Thyroid gland (tissue), 4 donors: ENCODE measurements at places on chromosomes 1 and 21. TPM values are rescaled to one million over a fixed set of nuclear protein-coding genes. Genes with fewer than 3 reads are reported as not detected.

Gene TCHH
- total RNA-seq = 0.11 TPM

Gene NKAIN1
- total RNA-seq = not detected

Gene OXCT2
- total RNA-seq = 8.2 TPM

Gene GPR25
- not detected for total RNA-seq

Gene TFF2
- 14.3 TPM for total RNA-seq

Gene CFAP107
- not detected for total RNA-seq

Gene HCRTR1
- 5.6 TPM for total RNA-seq

Gene VASH2
- 0.81 TPM for total RNA-seq

Gene CYP4Z1
- 0.39 TPM for total RNA-seq

Gene ESRRG
- total RNA-seq = 24.8 TPM

Gene LHX8
- total RNA-seq = 0.22 TPM

Gene S100A8
- total RNA-seq = not detected

Gene IRF6
- total RNA-seq = 30.5 TPM

Gene KCNQ4
- total RNA-seq = 0.39 TPM

Gene TMPRSS3
- total RNA-seq = 5.0 TPM

Gene OR1C1
- not detected for total RNA-seq

DNA sequence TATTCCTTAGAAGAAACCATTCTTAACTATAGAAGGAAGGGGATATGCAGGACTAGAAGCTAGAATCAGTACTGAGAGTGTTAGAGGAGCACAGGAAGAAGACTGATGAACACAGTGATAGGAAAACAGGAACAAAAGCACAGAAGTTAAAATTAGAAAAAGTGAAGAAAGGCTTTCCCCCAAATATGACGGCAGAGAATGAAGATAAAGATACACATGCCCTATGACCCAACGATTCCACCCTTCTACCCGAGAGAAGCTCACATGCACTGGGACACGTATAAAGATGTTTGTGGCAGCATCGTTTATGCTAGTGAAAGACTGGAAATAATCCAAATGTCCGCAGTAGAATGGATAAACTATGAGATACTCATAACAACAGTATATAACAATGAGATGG is 74.2 kb downstream of the DTL start:
- DNase-seq = no peak

GRCh38 chr21:34907461-34908418 is 141.4 kb downstream of the RUNX1 start:
- DNase-seq = no peak

DNA sequence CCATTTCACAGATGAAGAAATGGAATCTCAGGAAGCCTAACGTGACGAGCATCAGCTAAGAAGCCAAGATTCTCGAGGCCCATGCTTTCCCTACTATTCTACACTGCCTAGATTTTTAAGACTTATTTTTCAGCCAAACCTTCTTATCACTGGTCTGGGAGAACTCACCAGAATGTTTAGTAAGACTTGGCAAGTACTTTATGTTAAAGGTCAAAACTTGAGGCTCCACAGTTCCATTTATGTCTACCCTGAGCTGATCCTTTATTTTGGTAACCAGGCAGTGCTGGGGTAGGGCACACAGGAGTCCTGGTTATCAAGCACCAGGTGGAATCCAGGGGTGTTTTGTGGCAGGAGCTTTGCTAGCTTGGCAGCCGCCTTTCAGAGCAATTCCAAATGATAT is 16.8 kb downstream of the PLXNA2 start:
- DNase-seq = no peak

GRCh38 chr1:12339396-12339795 is 109.6 kb downstream of the VPS13D start:
- no peak for DNase-seq

- DNase-seq = no peak
These were observed 20.2 kb downstream of the KIF17 start for GRCh38 chr1:20697563-20697962.

DNA sequence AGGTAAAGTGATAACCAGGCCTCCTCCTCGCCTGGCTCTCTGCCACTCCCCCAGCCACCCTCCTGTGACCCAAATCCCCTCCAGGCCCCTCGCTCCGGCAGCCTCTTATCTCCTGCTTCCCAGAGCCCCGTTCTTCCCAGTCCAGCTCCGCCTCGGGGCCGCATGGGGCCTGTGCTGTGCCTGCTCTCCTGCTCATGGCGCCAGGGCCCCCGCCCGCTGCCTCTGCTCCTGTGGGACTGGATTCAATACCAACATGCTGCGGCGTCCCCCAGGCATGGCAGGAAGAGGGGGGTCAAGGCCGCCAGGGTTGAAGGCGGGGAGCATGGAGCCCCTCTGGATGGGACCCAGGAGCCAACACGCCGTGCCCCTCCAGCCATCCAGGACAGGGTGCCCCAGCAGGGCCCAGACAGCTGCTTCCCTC is 213.0 kb upstream of the VAMP3 start:
- no peak for DNase-seq

DNA sequence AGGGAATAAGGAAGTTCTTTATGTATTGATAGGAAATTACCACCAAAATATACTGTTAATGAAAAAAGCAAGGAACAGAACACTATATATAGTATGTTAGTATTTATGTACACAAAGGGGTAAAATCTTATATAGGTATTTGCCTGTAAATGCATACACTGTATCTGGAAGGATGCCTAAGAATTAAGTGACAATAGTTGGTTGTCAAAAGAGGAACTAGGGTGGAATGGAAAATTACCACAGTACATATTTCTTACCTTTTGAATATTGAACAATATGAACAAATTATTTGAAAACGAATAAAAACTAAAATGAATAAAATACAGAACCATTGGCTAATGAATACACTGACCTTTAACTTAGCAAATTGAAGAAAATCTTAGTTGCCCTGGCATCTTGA is 13.6 kb downstream of the ARPC5 start:
- DNase-seq = no peak

DNA sequence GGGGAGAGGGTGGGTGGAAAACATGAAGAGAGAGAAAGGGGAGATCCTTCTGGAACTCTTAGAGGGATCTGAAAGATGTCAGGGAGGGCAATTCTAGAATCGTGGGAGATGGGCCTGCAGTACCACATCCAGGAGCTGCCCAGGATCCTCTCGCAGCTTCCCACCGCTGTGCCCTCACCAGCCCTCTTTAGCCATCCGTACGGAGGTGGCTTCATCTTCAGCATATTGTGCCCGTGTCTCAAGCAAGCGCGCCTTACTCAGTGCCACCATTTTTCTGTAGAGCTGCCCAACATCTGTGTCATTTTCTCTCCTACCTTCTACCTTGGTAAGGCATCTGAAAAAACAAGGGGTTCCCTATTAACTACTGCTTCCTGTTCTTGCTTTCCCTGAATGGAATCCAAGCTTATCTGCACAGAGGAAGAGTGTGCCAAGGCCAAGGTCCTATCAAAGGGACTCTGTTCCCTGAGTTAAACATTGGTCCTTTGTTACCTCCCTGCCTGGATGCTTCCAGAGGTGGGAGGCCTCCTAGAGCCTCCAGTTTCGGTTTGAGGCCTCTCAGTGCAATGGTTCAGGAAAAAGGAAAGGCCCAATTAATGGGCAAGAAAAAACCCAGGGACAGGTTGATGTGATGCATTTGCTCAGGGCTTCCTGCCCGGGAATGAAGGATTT is 23.2 kb downstream of the C1orf116 start:
- DNase-seq = no peak

GRCh38 chr1:241762713-241763339 is 85.2 kb upstream of the EXO1 start:
- no peak for DNase-seq

DNA sequence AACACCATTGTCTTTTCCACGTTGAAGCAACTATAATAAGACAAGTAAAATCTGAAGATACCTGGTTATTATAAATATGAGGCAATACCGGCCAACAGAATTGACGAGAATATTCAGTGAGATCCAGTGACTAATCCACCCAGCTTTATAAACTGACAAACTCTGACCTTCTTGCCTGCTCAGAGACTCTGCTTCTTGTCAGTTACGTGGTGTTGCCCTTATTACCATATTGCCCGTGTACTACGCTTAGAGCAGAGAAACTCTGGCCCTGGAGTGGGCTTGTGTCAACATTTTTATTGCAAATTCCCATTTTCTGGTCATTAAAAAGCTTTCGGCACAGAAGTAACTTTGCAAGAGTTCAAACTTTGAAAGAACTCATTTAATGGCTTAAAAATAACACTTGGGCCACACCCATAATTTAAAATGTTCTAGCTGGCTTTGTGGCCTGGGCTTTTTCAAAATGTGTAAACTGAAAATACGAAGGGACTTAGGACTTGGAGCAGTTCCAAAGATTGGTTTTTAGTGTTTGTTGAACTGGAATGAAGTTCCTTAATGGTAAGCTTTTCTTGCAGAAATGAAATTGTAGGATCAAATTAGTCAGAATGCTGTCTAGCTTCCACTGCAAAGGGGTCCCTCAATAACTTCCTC is 266.2 kb downstream of the LMO4 start:
- DNase-seq = peak; percentile 37

GRCh38 chr1:239785576-239785975 is 306.1 kb upstream of the FMN2 start:
- DNase-seq = no peak

DNA sequence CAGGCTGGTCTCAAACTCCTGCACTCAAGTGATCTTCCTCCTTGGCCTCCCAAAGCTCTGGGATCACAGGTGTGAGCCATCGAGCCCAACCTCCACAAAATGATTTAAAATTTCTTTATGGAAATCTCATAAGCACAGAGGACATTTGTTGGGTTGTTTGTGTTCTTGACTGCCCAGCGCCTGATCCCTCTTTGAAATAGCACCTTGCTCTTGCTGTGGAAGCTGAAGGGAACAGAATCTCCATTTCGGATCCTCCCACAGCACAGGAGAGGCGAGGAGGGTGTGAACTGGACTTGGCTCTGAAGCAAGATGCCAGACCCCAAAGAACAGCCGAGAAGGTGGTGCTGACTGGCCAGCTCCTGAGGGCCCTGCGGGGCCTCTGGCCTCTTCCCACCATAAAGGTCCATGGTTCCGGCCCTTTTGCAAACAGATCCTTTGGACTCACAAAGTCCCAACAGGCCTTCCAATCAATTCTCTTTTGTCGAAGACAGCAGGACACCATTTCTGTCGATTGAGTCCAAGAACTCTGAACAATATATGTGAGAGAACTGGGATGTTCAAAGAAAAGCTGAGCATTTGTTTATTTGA is 45.6 kb upstream of the COA6 start:
- no peak for DNase-seq

DNA sequence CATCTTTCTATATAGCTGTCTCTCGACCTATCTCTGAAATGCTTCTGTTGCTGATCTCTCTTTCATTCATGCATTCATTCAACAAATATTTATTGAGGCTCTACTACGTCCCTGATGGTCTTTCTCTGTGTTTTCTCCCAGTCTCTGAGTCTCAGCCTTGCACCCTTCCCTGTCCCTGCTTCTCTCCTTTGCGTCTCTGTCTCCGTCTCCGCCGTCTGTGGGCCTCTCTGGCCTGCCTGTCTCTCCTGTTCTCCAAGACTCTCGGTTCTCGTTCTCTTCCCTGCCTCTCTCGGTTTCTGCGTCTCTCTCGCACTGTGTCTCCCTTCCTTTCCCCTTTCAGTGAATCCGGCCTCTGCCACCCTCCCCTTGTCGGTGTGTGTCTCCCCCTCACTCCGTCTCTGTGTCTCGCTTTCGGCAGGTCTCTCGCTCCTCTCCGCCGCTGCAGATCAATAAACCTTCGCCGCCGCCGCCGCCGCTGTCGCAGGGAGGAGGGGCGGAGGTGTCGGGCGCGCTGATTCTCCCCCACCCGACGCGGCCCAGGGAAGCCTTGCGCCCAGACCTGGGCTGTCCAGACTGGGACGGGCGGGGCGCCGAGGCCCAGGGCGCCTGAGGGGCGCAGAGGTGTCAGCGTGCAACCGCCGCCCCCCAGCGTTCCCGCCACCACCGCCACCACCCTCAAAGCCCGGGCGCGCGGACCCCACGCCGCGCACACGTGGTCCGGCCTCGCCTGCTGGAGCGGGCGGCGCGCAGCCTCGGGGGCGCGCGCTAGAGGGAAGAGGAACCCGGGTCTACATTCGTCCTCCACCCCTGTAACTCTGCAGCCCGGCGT is 3.0 kb downstream of the EFNA3 start:
- no peak for DNase-seq

- DNase-seq = no peak
These were observed 40.2 kb downstream of the HMCN1 start for GRCh38 chr1:185774394-185774793.

DNA sequence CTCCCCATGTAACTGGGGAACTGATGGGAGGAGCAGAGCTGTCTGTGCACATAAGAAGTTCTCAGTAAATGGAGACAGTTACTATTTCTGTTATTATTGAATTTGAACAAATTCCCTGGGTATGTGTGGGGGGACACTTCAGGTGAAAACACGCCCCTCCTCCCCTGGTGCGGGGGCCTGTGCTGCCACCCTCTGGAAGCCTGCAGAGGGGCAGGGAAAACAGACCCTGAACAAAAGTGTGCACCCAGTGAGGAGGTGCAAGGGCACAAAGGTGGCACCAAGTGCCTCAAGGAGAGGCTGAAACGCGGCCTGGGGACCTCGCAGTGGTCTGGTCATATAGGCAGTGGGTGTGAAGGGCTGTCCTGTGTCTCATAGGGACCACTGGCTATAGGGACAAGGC is 18.2 kb upstream of the NADK start:
- DNase-seq = no peak

- DNase-seq = no peak
These were observed 35.5 kb downstream of the SETD4 start for GRCh38 chr21:36024782-36025181.

GRCh38 chr21:38228537-38228936 is 28.3 kb upstream of the KCNJ15 start:
- DNase-seq = no peak

DNA sequence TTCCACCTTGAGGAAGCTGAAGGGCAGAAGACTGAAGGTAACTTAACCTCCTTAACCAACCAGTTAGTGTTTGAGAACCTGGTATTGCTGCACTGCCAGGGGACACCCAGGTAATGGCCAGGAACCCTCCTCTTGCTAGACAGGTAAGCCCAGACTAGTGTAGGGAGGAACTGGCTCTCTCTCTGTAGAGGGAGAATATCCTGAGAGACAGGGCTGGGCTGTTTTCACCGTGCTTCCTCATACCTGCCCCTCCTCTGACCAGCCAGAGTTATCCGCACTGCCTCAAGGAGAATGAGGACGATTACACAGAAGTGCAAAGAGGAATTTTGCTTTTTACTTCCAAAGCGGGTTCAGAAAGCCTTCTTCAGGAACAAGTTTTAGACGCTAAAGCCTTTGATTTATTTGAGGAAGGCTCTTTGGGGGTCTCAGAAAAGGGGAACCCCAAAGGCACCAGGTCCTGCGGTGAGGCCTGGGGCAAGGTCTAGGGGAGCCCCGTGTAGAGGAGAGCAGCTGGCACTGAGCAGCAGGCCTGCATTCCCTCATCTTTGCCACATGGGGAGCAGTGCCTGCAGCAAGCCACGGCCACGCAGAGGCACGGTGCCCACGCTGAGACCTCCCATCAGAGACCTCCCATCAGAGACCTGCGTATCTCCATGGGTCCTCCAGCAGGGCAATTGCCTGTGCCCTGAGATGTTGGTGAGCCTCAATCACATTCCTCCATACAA is 13.5 kb downstream of the GNG4 start:
- DNase-seq = no peak

- no peak for DNase-seq
These were observed 3.1 kb downstream of the ILDR2 start for GRCh38 chr1:166972193-166972592.

GRCh38 chr1:69213644-69214043 is 354.1 kb upstream of the LRRC7 start:
- DNase-seq = no peak

GRCh38 chr1:218983848-218984247 is 189.8 kb upstream of the LYPLAL1 start:
- no peak for DNase-seq

GRCh38 chr1:206143537-206144172 is 26.5 kb upstream of the AVPR1B start:
- no peak for DNase-seq
